Fibroblast of upper back skin (primary cell): ENCODE measurements at places on chromosomes 7 and 10.

DNA sequence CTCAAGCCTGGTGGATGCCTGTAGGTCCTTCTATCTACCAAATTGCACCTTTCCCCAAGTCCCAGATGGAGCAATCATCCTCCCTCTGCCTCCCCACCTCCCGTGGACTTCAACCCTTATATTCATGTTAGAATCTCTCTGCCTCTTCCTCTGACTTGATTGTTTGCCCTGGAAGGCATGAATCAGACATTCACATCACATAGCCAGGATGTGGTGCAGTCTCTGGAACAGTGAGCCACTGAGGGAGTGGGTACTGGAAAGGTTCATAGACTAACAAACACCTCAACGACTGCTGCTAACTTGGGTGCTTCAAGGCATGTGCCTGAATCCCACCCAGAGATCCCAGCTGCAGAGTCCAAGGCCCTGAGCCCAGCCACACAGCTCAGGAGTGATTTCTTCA, 494.0 kb downstream of the TNS3 start:
- peak; percentile 43 for DNase-seq

GRCh38 chr10:110032801-110033700, 25.3 kb downstream of the ADD3 start:
- no peak for DNase-seq

- no peak for DNase-seq
Measured at GRCh38 chr10:65846949-65847348, 1078.9 kb upstream of the LRRTM3 start.

DNA sequence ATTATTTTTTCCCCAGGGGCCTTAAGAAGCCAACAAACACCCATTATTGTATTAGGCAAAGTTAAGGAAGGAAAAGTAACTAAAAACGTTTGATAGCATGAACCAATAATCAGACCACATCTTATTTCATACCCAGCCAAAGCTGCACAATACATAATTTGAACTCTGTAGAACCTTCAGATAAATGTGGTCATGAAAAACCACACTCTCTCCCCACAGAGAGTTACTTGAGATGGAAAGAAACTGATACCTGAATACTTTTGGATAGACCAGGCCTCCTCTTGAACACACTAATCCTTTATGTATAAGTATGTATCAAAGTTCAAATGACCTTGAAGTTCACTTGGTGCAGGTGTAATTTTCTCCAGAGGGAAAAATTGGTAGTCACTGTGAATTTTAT, 146.6 kb upstream of the FAM13C start:
- no peak for DNase-seq

DNA sequence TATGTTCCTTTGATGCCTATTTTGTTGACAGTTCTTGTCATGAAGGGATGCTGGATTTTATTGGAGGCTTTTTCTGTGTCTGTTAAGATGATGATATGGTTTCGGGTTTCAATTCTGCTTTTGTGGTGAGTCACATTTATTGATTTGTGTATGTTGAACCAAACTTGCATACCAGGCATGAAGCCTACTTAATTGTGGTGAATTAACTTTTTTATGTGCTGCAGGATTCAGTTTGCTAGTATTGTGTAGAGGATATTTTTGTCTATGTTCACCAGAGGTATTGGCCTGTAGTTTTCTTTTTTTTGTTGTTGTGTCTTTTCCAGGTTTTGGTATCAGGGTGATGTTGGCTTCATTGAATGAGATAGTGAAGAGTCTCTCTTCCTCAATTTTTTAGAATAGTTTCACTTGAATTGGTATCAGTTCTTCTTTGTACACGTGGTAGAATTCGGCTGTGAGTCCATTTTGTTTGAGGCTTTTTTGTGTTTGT, 345.9 kb downstream of the KIF20B start:
- peak; percentile 17 for DNase-seq

DNA sequence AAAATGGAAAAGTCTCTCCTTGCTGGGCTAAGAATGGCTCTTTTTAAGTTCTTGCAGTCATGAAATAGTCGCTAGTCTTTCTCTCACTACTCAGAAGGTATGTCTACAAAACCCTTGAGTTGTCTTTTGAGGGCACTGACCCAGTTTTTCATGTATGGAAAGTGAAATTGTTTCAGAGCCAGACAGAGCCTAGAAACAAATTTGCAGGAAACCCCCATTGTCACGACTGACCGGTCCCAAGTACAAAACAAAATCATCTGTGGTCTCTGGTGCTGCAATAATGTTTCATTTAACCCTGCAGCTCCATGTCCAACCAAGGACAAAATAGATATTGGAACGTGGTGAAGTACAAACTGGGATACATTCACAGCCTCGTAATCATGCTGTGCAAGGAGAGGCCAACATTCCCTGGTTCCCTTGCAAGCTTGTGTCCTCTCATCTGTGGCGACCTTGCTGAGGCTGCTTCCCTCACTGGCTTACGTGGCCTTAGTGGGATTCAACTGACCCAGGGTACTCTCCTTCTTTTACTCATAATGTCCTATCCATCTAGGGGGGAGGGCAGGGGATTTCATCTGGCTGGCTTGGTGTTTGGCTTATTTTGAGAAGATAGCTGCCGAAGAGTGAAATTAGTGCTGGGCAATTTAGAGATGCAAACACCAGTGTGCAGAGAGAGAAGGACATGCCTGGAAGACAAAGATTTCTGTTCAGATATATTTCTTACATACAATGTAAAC, 172.5 kb downstream of the IPMK start:
- DNase-seq, result no peak

DNA sequence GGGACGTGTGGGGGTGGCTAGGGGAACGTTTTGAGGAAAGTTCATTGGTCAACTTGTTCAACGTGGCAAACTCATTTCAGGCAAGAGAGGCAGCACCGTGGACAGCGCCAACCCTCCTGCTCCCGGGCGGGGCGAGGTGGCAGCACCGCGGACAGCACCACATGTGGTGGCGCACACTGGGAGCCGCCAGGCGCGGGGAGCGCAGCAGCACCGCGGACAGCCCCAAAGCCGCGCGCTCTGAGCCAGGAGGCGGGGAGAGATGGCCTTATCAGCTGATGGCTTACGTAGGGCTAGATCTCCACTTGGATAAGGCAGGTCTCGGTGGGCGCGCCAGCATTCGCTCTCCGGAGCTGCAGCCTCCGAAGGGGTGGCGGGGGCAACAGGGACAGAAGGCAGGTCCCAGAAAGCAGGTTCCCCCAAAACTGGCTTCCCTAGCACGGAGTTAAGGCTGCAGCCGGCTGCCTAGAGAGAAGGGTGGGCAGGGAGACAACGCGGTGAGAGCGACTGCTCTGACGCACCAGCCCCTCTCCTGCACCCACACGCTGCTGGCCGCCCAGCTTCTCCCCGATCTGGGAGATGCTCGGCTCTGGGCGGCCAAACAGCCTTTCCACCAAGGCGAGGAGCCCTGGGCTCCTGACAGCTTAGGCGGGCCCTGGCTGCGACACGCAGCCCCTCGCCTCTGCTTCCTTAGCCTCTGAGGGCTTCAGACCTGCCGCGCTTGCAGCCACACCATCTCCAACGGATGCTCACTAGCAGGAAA, at the start of gene HTR5A:
Gene HTR5A, plus strand, starts transcription at position 333 of the 760 bp plus-strand sequence. CDS start 576 bp downstream, outside the sequence.
- DNase-seq, result peak; percentile 77

DNA sequence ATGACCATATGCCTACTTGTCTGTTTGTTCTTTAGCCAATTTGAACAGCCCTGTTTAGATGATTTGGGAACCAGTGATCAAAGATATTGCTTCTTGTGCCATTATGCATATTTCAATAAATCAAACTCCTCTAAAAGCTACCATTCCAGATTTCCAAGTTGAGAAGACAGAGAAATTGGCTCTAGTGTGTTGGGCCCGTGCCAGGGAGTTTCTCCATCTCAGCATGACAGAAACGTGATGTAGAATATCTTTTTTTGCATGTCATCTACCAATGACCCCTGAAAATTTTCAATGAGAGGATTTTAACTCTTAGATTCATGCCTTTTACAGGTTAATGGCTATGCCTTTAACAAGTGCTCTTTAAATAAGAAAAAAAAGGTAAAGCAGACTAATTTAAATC, 50.7 kb upstream of the CABCOCO1 start:
- no peak for DNase-seq

DNA sequence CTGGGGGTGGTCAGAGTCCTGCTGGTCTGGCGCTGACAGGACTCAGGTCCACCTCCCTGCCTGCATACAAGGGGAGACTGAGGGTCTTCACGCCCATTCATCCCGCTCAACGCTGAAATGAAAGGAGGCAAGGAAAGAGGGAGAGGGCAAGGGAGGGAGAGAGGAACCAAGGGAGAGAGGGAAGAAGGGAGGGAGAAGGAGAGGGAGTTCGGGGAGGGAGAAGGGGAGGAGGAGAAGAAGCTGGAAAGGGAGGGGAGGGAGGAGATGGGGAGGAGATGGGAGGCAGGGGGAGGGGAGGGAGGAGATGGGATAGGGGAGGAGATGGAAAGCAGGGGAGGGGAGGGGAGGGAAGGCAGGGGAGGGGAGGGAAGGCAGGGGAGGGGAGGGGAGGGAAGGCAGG, 69.4 kb upstream of the INPP5A start:
- DNase-seq, result no peak

GRCh38 chr10:129898706-129899268, 65.3 kb downstream of the EBF3 start:
- no peak for DNase-seq

- DNase-seq, result no peak
Measured at GRCh38 chr10:98444314-98445006, 2.3 kb downstream of the HPS1 start.

DNA sequence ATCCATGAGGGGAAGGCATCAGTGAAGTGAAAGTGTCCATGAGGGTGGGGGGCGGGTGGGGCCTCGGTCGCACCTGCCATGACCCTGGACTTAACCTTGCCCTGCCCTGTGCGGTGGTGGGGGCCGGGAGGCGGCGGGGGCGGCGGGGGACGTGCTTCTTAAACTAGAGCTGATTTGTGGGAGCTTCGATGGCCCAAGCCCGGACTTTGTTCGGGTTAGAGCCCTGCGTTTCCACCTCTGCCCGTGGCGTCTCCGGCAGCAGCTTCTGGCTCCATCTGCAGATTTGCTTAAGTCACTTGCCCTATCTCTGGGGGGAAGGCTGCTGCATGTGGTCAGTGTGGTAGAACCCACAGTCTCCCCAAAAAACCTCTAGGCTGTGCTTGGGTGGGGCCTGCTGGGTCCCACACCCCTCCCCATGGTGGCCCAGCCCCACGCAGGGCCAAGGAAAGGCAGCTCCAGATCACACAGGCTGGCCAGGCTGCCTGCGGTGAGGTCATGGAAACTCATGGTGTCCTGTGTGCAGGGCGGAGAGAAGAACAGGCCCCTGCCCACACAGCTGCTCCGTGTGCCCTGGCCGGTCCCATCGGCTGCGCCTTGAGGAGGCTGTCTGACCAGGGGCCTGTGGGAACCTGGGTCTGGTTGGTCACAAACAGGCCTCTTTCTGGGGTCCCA, 93.2 kb downstream of the INPP5A start:
- no peak for DNase-seq

GRCh38 chr10:70106958-70107791, 25.4 kb downstream of the AIFM2 start:
- DNase-seq, result no peak

DNA sequence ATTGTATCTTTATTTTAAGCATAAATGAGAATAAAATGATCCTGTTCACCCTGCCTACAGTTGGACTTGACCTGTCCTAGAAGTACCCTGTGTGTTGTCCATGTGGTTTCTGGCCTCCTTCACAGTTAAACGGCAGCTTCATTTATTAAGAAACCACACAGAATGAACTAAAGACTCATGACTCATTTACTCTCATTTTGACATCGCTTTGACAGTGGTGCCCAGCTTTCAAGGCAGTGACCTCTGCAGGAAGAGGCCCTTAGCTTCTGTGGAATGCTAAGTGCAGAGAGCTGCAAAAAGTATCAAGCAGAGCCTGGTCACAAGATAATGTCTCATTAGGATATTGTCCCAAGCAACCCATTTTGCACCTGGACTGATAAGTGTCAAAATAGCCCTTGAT, 93.4 kb downstream of the AVL9 start:
- peak; percentile 79 for DNase-seq

DNA sequence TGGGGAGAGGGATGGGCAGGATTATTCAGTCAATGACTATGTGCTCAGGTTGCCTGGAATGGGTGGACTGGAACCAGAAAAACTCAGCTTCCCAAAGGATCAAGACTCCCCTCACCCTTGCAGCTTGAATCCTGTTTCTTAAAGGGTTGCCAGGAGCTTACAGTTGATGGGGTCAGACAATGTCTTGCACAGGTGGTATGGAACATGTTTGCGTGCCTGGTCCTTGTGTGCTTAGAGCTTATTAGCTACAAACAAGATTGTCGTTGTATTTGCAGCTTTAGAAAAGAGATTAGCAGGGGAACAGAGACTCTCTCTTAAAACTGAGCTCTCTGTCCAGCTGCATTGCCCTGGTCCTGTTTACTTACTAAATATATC, 56.9 kb downstream of the PRR15 start:
- DNase-seq, result no peak

GRCh38 chr7:92768501-92769393, 67.6 kb downstream of the CDK6 start:
- no peak for DNase-seq

DNA sequence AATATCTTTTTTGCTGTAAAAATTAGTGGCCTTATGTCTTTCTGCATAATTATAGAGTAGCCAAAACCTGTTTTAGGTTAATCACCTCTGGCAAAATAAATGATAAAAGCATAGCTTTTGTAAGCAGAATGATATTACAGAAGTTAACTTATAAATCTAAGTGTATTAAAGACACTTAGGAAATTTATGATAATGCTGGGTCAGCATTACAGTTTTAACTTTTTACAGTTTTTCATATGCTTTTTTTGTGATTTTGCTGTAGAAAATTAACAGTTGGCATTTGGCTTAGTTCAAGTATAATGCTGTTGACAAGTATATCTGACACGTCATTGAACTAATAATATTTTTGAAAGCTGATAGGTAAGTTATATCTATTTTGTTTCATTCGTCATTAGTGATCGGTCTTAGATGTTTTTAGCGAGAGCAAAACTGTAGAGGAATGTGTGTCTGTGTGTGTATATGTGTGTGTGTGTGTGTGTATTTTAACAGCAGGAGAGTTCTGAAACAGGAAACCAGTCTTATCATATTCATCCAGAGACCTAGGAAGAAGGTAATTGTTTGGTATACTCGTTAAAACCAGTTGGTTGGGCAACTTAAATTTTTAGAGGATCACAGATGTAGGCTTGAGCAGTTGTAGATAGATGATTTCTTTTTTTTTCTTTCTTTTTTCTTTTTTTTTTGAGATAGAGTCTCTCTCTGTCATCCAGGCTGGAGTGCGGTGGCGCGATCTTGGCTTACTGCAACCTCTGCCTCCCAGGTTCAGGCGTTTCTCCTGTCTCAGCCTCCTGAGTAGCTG, 15.4 kb downstream of the PTEN start:
- DNase-seq, result no peak

GRCh38 chr10:21724020-21724589, 190.1 kb downstream of the MLLT10 start:
- peak; percentile 43 for DNase-seq

DNA sequence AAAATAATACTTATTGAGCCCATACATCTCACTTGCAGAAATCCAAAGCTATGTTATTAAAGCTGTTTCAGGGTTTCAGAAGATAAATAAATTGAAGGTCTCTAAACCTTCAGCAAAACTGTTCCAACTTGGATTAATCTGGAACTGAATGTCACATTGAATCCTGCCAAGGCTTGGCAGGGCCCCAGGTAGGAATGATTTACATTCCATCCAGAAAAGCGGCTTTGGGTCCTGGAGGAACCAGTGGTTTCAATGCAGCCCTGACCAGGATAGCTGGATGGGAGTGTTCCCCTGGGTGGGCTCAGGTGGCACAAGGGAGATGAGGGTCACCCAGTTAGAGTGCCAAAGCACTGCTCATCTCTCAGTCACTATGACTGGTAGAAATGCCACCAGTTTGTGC, 37.0 kb upstream of the TMEM72 start:
- DNase-seq, result no peak
